Osteoblast (primary cell): ENCODE measurements at places on chromosomes 11 and 22. TPM values are rescaled to one million over a fixed set of nuclear protein-coding genes. Genes with fewer than 3 reads are reported as not detected.

Gene MB
- total RNA-seq, result 0.36 TPM in 1 of 2 replicates, not detected in the other

GRCh38 chr11:78857688-78858087 lies 283.0 kb upstream of the NARS2 start:
- H3K27me3 ChIP-seq, result no peaks in the 10 kb centered on the region
- no peak for DNase-seq
- no peak overlapping the region for H3K27ac ChIP-seq
- H3K4me3 ChIP-seq, result no peak overlapping the region
- H3K4me1 ChIP-seq, result no peaks in the 10 kb centered on the region

DNA sequence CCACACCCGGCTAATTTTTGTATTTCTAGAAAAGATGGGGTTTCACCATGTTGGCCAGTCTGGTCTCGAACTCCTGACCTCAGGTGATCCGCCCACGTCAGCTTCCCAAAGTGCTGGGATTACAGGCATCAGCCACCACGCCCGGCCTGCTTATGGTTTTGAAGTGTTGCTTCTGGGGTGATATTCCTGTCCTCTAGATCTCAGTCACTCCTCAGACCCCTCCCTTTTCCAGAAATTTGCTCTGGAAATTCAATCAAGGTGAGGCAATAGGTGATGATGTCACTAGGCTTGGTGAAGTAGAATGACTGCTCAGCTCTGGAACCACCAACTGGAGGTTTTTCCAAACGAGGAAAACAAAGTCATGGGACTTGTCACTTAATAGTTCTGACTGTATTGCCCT lies 36.6 kb upstream of the CREB3L1 start:
- no peak overlapping the region for H3K27ac ChIP-seq
- no peak overlapping the region for H3K4me3 ChIP-seq
- H3K27me3 ChIP-seq, result no peaks in the 10 kb centered on the region
- H3K4me1 ChIP-seq, result peaks cover 34% of the 10 kb centered on the region
- DNase-seq, result peak; percentile 74
- no peaks in the 10 kb centered on the region for H3K36me3 ChIP-seq

- H3K36me3 ChIP-seq, result no peaks in the 10 kb centered on the region
- H3K27me3 ChIP-seq, result no peaks in the 10 kb centered on the region
- H3K4me1 ChIP-seq, result peaks cover 7% of the 10 kb centered on the region
- H3K4me3 ChIP-seq, result peak overlapping the region; percentile 59
- H3K27ac ChIP-seq, result peak overlapping the region; percentile 15
- peak; percentile 90 for DNase-seq
Measured at GRCh38 chr22:47337161-47337621, 574.7 kb downstream of the TBC1D22A start.

DNA sequence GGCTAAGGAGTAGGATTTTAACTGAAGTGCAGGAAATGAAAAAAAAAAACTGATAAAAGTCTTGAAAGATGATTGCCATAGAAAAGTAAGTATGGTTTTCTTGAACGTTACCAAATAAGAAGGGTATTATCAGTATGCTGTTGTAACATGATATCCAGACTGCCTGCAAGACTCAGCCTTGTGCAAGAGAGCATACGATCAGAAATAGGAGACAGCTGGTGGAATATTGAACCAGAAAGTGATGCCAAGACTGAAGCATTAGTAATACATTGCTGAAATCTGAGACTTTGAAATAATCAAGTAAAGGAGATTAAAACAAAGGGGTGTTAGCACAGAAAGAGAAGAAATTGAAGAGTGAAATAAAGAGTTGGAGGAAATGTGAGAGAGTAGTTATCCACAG lies 452.7 kb upstream of the CNTN5 start:
- no peaks in the 10 kb centered on the region for H3K36me3 ChIP-seq
- no peak overlapping the region for H3K27ac ChIP-seq
- H3K4me1 ChIP-seq, result no peaks in the 10 kb centered on the region
- H3K4me3 ChIP-seq, result no peak overlapping the region
- DNase-seq, result no peak

DNA sequence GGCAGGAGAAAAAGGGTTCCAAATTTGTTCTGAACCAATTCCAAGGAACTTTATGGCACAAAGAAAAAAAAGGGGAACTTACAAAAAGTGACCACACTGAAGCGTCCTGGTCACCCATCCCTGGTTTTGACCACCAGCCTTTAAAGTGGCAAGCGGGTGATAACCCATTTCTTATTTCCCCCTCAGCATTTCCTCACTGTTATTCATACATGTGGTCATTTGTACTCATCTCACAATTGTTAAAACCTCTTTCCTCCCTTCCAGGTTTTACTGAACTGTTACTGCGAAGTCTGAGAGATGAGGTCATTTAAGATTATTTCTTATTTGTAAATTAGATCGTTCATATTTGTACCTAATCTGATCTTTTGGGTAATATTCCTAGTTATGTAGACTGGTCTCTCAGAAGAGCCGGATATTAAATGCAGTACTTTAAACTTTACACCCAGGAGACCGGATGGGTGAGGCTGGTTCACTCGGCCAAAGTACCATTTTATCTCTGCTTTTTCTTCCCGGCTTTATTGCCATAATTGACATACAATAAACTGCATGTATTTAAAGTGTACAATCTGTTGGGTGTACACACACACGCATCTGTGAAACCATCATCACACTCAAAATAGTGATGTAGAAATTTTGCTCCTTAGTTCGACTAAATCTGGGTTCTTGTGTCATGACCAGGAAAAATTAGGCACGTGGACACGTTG lies 47.0 kb downstream of the CDPF1 start:
- no peak overlapping the region for H3K4me3 ChIP-seq
- no peaks in the 10 kb centered on the region for H3K4me1 ChIP-seq
- H3K27me3 ChIP-seq, result no peaks in the 10 kb centered on the region
- DNase-seq, result no peak
- H3K36me3 ChIP-seq, result peaks cover 16% of the 10 kb centered on the region

Gene POU2AF3
- total RNA-seq, result 0.36 TPM in 1 of 2 replicates, not detected in the other

DNA sequence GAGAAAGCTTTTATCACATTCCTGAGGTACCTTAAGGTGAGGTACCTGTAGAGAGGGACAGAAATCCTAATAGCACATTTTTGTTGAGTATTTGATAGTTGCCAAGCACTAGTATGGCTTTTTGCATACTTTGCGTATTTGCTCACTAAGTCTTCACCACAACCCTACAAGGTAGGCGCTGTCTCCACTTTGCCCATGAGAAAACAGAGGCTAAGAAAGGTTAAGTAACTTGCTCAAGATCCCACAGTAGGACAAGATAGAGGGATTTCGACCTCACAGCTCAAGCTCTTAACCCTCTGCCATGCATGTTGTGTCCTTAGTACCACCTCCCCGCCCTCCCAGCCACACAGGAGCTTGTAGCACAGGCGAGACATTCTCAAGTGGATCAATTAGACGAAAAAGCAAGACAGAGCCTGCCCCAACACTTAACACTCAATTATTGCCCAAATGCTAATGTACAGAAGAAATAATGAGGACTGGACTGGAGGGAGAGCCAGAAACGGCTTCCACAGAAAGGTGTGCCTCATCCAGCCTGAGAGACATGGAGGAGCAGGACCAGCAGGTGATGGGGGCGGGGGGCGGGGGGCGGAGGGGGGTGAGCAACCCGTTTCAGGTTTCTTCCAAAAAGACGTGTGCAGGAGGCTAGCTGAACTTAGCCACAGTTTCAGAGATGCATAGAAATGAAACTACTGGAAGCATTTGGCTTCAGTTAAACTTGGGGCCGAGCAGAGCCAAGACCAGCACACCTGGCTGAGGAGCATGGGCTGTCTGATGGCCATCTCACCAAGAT lies 26.7 kb upstream of the CD44 start:
- no peaks in the 10 kb centered on the region for H3K27me3 ChIP-seq
- no peak overlapping the region for H3K4me3 ChIP-seq
- H3K36me3 ChIP-seq, result no peaks in the 10 kb centered on the region
- peak; percentile 68 for DNase-seq
- H3K4me1 ChIP-seq, result peaks cover 38% of the 10 kb centered on the region

Gene VWA5A
- 12.3 and 17.4 TPM in 2 replicates for total RNA-seq

GRCh38 chr22:39490135-39490798 lies 11.8 kb upstream of the MIEF1 start:
- no peak overlapping the region for H3K27ac ChIP-seq
- H3K4me3 ChIP-seq, result no peak overlapping the region
- no peaks in the 10 kb centered on the region for H3K36me3 ChIP-seq
- no peaks in the 10 kb centered on the region for H3K27me3 ChIP-seq
- peaks cover 16% of the 10 kb centered on the region for H3K4me1 ChIP-seq

DNA sequence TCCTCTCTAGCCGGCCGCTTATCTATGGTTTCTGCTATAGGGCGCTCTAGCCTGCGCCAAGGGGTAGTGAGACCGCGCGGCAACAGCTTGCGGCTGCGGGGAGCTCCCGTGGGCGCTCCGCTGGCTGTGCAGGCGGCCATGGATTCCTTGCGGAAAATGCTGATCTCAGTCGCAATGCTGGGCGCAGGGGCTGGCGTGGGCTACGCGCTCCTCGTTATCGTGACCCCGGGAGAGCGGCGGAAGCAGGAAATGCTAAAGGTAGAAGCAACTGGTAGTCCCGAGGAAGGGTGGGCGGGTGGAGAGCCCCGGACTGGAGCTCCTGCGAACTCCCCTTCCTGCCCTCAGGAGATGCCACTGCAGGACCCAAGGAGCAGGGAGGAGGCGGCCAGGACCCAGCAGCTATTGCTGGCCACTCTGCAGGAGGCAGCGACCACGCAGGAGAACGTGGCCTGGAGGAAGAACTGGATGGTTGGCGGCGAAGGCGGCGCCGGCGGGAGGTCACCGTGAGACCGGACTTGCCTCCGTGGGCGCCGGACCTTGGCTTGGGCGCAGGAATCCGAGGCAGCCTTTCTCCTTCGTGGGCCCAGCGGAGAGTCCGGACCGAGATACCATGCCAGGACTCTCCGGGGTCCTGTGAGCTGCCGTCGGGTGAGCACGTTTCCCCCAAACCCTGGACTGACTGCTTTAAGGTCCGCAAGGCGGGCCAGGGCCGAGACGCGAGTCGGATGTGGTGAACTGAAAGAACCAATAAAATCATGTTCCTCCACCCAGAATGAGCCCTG lies at the start of the genes LBHD1 and UQCC3:
Gene LBHD1 (minus strand): TSS at position 660 of the 782 bp plus-strand sequence. CDS start 2,236 bp downstream, outside the sequence.
Gene UQCC3 (plus strand): TSS at position 66 of the 782 bp plus-strand sequence. CDS start 73 bp downstream, at position 139.
- peaks cover 39% of the 10 kb centered on the region for H3K36me3 ChIP-seq
- peak within 1 kb of the TSS; percentile 87 for H3K27ac ChIP-seq
- peak; percentile 96 for DNase-seq
- no peaks in the 10 kb centered on the region for H3K27me3 ChIP-seq

GRCh38 chr22:19498866-19499190 lies 19.1 kb downstream of the CDC45 start:
- H3K36me3 ChIP-seq, result no peaks in the 10 kb centered on the region
- H3K4me1 ChIP-seq, result peaks cover 10% of the 10 kb centered on the region
- DNase-seq, result no peak
- no peaks in the 10 kb centered on the region for H3K27me3 ChIP-seq

Gene OR6A2
- 0.36 and 0.59 TPM in 2 replicates for total RNA-seq
